ENCODE measurements at places on chromosomes 11 and 22. TPM values are rescaled to one million over a fixed set of nuclear protein-coding genes. Genes with fewer than 3 reads are reported as not detected.

The SLCO2B1 gene
- 3.5 TPM for total RNA-seq

The TRPC6 gene
- 0.51 TPM for total RNA-seq

The ADAMTS15 gene
- 4.9 TPM for total RNA-seq

The PTGDR2 gene
- total RNA-seq, result not detected

The HEPHL1 gene
- not detected for total RNA-seq

The XKR3 gene
- not detected for total RNA-seq

The KCNJ5 gene
- total RNA-seq, result 0.05 TPM

- no peak overlapping the region for H3K27ac ChIP-seq
- no peak for DNase-seq
- H3K4me1 ChIP-seq, result peaks cover 2% of the 10 kb centered on the region
Observed at GRCh38 chr11:115676206-115676605, 172.0 kb upstream of the CADM1 start.

- no peaks in the 10 kb centered on the region for H3K36me3 ChIP-seq
- no peak overlapping the region for H3K27ac ChIP-seq
- H3K27me3 ChIP-seq, result peaks cover 13% of the 10 kb centered on the region
- H3K4me1 ChIP-seq, result peaks cover 33% of the 10 kb centered on the region
- DNase-seq, result no peak
Observed at GRCh38 chr11:61914471-61915171, 2.7 kb downstream of the RAB3IL1 start.

DNA sequence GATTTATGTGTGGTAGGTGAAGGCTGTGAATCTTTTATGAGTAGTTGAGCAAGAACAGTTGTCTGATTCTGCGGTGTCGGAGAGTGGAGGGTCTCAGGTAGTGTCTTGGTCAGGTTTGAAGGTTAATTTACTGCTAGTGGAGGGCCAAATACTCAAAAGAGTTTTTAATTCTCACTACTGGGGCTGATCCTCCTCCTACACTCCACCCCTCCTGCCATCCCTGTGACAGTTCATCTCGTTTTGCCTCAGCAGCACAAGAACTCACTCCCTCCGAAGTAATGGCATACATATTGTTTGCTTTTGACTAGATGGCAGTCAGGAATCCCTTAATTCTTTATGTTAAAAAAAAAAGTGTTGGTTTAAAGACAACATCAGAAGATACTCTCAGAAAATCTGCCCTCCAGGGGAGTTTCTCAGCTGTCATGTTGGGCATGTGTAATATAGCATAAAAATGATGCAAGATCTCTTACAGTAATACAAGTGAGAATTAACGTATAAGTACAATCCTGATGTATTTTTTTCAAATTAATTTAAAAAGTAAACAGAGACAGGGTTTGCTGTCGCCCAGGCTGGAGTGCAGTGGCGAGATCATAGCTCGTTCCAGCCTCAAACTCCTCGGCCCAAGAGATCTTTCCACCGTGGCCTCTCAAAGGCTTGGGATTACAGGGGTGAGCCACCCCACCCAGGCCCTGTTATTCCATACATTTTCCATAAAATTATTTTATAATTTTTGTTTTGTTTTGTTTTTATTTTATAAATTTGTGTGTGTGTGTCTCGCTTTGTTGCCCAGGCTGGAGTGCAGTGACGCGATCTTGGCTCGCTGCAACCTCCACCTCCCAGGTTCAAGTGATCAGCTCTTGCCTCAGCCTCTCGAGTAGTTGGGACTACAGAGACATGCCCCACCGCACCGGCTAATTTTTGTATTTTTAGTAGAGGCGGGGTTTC, 1.3 kb downstream of the FAR1 start:
- H3K4me3 ChIP-seq, result peak overlapping the region; percentile 98
- H3K27ac ChIP-seq, result peak overlapping the region; percentile 79
- DNase-seq, result no peak
- H3K36me3 ChIP-seq, result no peaks in the 10 kb centered on the region
- H3K4me1 ChIP-seq, result peaks cover 27% of the 10 kb centered on the region

- H3K27ac ChIP-seq, result peak overlapping the region; percentile 97
- H3K4me1 ChIP-seq, result peaks cover 33% of the 10 kb centered on the region
- H3K4me3 ChIP-seq, result no peak overlapping the region
- no peak for DNase-seq
- H3K36me3 ChIP-seq, result peaks cover 4% of the 10 kb centered on the region
- peaks cover 5% of the 10 kb centered on the region for H3K27me3 ChIP-seq
Observed at GRCh38 chr22:21816787-21817496, 50.5 kb downstream of the MAPK1 start.

DNA sequence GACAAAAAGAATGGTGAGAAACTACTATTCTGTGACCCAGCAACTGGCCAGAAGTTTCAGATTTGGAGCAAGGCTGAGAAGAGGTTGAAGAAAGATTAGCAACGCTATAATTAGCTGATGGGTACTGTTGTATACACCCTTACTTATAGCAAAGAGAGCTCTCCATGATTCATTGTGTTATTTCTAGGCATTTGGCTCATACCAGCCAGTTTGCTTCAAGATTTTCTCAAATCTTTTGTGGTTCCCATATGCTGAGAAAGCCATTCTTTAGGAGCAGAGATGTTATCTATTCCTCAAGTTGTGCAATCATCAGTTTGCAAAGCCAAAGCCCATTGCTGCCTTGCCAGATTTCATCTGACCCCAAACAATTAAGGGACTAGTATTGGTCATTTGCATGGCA, 179.4 kb downstream of the ETS1 start:
- no peaks in the 10 kb centered on the region for H3K36me3 ChIP-seq
- no peak for DNase-seq
- peaks cover 6% of the 10 kb centered on the region for H3K4me1 ChIP-seq
- H3K27me3 ChIP-seq, result peaks cover 1% of the 10 kb centered on the region
- H3K27ac ChIP-seq, result no peak overlapping the region

DNA sequence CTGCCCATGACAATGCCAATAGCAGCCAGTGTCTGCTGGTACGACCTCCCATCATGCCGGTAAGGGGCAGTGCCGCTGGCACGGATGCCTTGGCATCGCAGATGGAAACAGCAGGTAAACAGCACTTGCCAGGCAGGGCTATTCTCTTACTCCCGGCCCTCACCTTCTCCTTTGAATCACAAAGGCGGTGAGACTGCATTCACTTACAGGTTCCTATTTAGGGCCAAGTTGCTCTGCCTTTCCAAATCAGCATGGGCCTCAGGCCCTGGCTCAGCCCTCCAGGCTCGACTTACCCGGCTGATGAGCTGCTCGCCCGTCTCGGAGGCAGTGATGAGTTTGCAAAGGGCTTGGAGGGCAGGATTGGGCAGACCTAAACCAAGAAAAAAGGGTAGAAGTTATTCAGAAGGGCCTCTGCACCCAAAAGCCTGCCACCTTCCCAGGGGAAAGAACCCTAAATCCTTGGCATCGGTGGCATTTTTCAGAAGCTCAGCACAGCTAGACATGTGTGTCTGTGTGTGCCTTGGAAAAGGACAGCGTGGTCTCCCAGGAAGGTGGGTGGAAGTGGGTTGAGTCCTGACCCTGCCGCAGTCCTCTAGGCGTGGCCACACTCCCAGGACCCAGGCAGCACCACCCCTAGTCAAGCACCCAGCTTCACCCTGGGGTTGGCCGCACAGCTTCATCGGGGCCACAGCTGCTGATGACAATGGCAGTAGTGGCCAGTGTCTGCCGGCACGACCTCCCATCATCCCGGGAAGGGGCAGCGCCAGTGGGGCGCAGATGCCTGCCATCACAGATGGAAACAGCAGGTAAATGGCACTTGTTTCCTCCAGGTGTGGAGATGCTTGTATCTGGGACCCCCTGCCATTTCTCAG, 73.5 kb upstream of the PITPNB start:
- DNase-seq, result no peak
- H3K4me3 ChIP-seq, result no peak overlapping the region
- no peak overlapping the region for H3K27ac ChIP-seq
- peaks cover 25% of the 10 kb centered on the region for H3K36me3 ChIP-seq
- peaks cover 8% of the 10 kb centered on the region for H3K27me3 ChIP-seq

DNA sequence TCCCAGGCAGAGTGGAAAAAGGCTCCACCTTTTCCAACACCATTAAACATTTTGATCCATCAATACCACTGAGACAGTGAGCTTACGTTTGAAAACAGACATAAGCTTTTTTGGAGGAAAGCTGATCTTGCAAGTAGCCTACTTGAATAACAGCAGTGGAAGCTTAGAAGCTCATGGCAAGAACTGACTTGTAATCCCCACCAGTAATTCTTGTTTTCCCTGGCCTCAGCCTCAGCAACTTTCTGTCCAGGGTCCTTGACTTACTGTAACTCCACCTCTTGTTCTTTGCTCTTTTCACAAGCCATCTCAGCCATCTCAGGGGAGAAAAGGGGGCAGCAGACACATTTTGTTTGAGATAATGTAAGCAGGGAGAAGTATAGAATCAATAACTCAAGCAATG, 12.3 kb upstream of the MPZL2 start:
- no peak for DNase-seq
- H3K27me3 ChIP-seq, result no peaks in the 10 kb centered on the region
- H3K4me1 ChIP-seq, result peaks cover 23% of the 10 kb centered on the region
- H3K36me3 ChIP-seq, result no peaks in the 10 kb centered on the region

- no peaks in the 10 kb centered on the region for H3K36me3 ChIP-seq
- peaks cover 12% of the 10 kb centered on the region for H3K4me1 ChIP-seq
- no peak overlapping the region for H3K4me3 ChIP-seq
- no peak overlapping the region for H3K27ac ChIP-seq
- peaks cover under 1% of the 10 kb centered on the region for H3K27me3 ChIP-seq
Observed at GRCh38 chr11:120715239-120715638, 203.7 kb downstream of the GRIK4 start.

DNA sequence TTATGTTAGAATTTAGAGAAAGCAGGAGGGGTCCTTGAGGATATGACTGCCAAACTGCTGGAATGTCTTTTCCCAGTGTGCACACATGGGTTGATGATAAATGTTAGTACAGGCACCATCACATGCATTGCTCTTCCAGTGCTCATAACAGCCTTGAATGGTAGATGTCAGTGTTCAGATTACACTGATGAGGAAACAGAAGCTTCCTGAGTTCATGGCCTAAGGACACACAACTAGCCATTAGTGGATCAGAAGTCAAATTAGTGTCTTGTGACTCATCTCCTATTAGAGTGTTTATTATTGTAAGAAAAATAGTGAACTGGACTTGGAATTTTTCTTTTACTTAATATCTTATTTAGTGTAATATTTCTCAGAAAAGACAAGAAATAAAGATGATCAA, 241.5 kb downstream of the DDX10 start:
- H3K27ac ChIP-seq, result no peak overlapping the region
- H3K36me3 ChIP-seq, result no peaks in the 10 kb centered on the region
- H3K4me3 ChIP-seq, result no peak overlapping the region
- DNase-seq, result no peak

- H3K4me1 ChIP-seq, result peaks cover 58% of the 10 kb centered on the region
- DNase-seq, result no peak
- H3K27me3 ChIP-seq, result no peaks in the 10 kb centered on the region
- H3K27ac ChIP-seq, result peak overlapping the region; percentile 39
- no peak overlapping the region for H3K4me3 ChIP-seq
- no peaks in the 10 kb centered on the region for H3K36me3 ChIP-seq
Observed at GRCh38 chr11:96215826-96216225, 127.2 kb downstream of the MAML2 start.

GRCh38 chr11:26144291-26144690, 187.6 kb upstream of the ANO3 start:
- DNase-seq, result no peak
- no peak overlapping the region for H3K27ac ChIP-seq
- peaks cover 18% of the 10 kb centered on the region for H3K4me1 ChIP-seq
- no peak overlapping the region for H3K4me3 ChIP-seq
- no peaks in the 10 kb centered on the region for H3K27me3 ChIP-seq
- H3K36me3 ChIP-seq, result no peaks in the 10 kb centered on the region

DNA sequence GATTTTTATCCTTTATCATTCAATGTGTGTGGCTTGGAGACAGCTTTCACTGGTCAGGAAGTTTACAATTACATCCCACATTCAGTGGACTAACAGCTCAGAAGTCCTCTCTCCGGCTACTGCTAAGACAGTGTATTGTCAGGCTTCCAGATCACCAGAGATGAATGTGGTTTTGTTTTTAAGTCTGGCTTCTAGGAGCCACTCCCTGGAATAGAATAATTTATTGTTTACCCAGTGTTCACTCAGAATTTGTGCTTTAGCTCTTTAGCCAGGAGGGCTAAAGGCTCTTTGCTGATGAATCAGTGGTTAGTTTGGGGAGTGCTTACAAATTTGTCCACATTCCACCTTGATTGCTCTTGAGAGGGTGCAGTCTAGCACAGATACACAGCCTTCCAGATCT, 26.5 kb downstream of the TRIM77 start:
- DNase-seq, result no peak
- no peak overlapping the region for H3K4me3 ChIP-seq
- H3K4me1 ChIP-seq, result peaks cover 2% of the 10 kb centered on the region
- no peaks in the 10 kb centered on the region for H3K27me3 ChIP-seq
- H3K27ac ChIP-seq, result no peak overlapping the region

GRCh38 chr22:46891382-46891951, 129.0 kb downstream of the TBC1D22A start:
- no peak overlapping the region for H3K27ac ChIP-seq
- peaks cover 10% of the 10 kb centered on the region for H3K4me1 ChIP-seq
- no peak overlapping the region for H3K4me3 ChIP-seq
- peaks cover 8% of the 10 kb centered on the region for H3K36me3 ChIP-seq
- DNase-seq, result no peak

All from endothelial cell (in vitro differentiated cells).